ENCODE measurements at places on chromosomes 1 and 21.

GRCh38 chr1:188350104-188350503 is 1521.4 kb downstream of the PLA2G4A start:
- no peak for DNase-seq

DNA sequence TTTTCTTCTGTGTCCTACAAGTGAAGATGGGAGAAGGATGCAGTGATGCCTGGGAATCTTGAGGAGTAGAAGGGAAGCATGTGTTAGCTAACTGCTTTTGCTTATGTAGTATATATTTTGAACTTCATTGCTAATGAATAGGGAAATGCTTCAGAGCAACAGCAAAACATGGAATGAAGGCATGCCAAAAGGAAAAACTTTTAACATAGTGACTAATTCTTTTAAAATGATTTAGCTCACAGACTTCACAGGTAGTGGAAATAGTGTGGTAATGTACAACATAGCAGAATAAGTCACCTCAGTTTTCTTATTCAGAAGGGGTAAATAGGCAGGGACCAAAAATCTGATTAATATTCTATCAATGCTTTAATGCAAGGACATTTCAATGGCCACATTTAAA is 95.5 kb downstream of the LYPLAL1 start:
- no peak for DNase-seq

DNA sequence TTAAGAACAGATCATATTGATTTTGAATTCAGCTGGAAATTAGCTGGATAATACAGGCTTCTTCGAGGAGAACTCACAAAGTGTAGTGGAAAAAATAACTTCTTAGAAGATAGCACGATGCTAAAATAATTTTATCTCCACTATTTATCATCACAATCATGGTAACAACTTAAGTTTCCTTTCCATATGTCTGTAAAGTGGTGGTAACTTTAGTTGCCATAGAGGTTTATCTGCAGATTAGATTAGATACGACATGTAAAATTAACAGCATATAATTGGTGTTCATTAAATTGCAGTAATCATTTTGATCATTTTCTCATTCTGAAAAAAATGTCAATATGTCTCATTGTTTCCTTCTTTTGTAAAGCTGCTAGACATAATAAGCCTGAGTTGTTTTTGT is 921.5 kb downstream of the KCNT2 start:
- no peak for DNase-seq

- DNase-seq: no peak
Observed at GRCh38 chr1:230629511-230629910, 12.8 kb upstream of the COG2 start.

- no peak for DNase-seq
Observed at GRCh38 chr1:178934546-178934945, 63.7 kb upstream of the ANGPTL1 start.

DNA sequence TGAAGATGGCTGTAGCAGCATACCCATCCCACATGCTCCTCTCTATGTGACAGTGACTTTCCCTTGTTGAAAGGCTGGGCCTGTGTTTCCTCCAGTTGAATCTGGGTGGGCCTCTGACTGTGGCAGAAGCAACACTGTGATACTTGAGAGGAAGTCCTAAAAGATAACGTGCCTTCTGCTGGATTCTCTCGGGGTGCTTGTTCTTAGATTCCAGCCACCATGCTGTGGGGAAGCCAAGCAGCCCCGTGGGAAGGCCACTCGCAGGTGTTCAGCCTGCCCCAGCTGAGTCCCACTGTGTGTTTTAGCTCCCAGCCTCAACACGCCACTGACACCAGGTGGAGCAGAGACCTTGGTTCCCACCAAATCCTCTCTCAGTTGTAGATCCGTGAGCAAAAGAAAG is 31.5 kb downstream of the TRAPPC10 start:
- DNase-seq: no peak

DNA sequence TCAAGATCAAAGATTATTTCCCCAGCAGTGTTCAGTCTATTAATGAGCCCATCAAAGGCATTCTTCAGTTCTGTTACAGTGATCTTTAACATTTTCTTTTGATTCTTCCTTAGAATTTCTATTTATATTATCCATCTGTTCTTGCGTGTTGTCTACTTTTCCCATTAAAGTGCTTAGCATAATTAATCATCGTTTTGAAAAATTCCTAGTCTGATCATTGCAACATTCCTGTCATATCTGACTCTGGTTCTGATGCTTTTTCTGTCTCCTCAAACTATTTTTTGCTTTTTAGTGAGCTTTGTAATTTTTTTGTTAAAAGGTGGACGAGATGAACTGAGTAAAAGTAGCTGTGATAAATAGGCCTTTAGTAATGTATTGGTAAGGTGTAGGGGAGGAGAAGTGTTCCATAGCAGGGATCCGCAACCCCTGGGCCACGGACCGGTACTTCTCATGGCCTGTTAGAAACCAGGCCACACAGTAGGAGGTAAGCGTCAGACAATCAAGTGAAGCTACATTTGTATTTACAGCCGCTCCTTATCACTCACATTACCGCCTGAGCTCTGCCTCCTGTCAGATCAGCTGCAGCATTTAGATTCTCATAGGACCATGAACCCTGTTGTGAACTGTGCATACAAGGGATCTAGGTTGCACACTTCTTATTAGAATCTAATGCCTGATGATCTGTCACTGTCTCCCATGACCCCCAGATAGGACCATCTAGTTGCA is 163.3 kb downstream of the PIK3R3 start:
- no peak for DNase-seq

DNA sequence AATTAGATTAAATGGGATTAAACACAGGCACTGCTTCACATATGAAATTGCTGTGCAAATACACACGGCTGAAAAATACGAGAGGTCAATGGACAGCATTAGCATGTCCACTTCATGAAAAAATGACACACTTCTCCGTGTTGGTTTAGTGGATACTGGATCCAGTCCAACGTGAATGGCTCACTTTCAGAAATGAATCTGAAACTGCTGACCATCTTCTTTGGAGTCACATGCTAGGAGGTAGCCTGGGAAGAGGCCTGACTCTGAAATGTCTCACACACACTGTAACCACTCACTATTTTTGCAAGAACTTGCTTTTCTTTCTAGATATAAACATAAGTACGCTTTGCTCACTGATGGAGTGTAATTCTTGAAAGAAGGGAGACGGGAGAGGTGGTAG is 127.3 kb downstream of the HLCS start:
- DNase-seq: no peak

DNA sequence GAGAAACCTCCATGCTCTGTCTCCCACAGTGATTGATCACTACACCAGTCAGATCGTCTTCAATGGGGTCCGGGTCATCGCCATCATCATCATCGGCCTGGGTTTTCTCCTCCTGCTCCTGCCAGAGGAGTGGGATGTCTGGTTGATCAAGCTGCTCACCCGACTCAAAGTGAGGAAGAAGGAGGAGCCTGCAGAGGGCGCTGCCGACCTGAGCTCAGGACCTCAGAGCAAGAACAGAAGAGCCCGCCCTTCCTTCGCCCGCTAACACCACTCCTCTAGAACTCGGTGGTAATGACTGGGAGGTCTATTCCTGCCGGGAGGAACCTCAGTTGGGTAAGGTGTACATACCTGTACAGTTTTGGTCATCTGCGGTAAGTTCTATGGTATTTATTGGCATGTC is 50.3 kb upstream of the COA6 start:
- DNase-seq: peak; percentile 9

GRCh38 chr1:203691447-203691846 is 64.8 kb downstream of the ATP2B4 start:
- DNase-seq: no peak

- no peak for DNase-seq
Observed at GRCh38 chr1:40825996-40826395, 36.2 kb downstream of the CITED4 start.

DNA sequence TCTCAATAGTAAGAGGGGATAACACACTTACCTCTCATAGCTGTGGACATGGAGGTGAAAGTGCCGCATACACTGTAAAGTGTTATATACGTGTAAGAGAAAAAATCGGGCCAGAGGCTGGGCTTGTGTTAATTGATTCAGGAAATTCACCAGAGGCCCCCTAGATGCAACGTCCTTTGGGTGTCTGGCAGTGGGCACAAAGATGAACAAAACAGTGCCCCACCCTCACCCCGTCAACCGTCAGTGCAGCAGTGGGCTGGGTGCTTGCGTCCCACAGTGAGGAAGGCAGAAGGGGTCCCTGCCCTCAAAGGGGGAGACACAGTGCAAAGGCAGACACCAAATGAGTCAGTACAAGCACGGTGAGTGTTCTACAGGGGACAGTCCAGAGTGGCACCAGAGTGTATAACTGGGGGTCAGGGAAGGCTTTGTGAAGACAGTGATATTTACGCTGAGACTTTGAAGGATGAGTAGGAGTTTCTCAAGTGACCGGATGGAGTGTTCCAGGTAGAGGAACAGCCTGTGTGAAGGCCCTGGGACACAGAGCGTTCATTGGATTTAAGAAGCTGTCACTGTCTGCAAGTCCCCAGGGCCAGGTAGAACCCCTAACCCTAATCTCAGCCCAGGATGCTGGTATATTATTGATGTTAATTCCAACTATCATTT is 6.6 kb upstream of the MTFR1L start:
- no peak for DNase-seq

- DNase-seq: no peak
Observed at GRCh38 chr1:191517826-191518225, 640.4 kb upstream of the RGS18 start.

DNA sequence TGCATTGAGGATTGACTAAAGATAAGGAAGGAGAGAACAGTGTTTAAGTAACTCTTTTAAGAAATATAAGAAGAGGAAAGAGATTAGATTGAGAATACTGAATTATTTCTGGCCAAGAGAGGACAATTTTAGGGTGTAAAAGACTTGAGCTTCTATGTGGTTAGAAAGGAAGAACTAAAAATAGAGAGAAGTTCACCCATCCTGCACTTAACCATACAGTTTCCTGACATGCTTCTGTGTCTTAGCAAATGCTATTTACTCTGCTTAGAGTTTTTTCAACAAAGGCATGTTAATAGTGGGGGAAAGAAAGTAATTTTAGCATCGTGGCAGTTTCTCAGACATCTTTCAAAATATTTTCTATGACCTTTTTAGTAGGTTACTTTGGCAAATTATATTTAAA is 122.8 kb upstream of the GPR52 start:
- no peak for DNase-seq

- DNase-seq: no peak
Observed at GRCh38 chr1:151939779-151940178, 30.5 kb upstream of the THEM4 start.

Measured in stimulated activated naive CD4-positive, alpha-beta T cell treated with Interleukin-2 at 50 U/mL for 16 hours (primary cell).